ENCODE measurements at places on chromosomes 4 and X.

DNA sequence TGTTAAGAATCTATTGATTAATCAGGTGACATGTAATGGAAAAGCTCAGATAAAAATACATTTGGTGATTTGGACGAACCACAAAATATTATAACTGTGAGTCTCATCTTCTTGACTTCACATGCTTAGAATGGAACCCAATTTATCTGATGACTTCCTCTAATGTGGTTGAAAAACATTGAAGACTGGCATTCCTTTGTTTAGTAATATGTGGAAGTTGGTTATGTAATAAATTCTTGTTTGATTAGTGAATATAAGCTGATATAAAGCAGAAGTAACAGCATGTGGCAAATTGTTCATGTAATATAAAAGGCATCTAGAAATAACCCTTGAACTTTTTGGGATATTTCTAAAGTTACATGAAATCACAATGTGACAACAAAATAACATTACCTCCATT is 9.7 kb downstream of the GIMD1 start:
- no peak for DNase-seq

- no peak for DNase-seq
These were observed 4.7 kb downstream of the USP51 start for GRCh38 chrX:55484948-55485347.

DNA sequence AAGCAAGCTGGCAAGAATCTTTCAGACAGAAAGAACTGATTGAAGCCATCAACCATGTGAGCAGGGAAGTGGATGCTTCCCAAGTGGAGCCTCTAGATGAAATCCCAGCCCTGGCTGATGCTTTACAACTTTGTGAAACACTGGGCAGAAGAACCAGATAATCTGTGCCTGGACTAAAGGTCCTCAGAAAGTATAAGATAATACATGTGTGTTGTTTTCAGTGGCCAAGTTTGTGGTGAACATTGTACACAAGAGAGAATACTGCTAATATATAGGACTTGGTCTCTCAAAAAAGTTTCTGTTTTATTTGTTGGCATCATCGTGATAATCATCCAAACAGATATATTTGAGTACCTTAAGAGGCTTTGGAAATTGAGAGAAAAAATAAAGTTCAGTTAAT is 1367.8 kb upstream of the IGFBP7 start:
- DNase-seq, result no peak

GRCh38 chrX:12887767-12888166 is 18.7 kb upstream of the TLR8 start:
- no peak for DNase-seq

Data from right lobe of liver (tissue), 6 donors.